ENCODE measurements at places on chromosomes 7 and 10.
A peak's percentile ranks its signal among the peaks of the same experiment; 100 is the strongest.

DNA sequence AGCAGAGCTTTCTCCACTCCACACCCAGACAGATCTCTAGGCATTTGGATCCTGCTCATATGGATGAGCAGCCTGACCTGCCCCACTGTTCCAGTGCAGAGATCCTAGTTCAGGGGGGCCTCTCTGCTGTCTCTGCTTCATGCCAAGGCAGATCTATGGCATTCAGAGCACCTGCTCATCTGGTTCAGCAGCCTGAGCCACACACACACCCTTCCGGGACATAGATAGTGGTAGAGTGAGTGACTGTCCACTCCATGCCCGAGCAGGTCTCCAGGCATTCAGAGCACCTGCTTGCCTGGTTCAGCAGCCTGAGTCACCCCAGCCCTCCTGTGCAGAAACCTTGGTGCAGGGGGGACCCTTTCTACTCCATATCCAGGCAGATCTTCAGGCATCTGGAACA lies 54.3 kb upstream of the ZNF800 start:
- H3K27me3 ChIP-seq, result peaks cover 46% of the 10 kb centered on the region
- no peak overlapping the region for H3K4me3 ChIP-seq
- DNase-seq, result no peak
- no peaks in the 10 kb centered on the region for H3K4me1 ChIP-seq
- no peak overlapping the region for H3K27ac ChIP-seq
- H3K36me3 ChIP-seq, result peaks cover 2% of the 10 kb centered on the region

DNA sequence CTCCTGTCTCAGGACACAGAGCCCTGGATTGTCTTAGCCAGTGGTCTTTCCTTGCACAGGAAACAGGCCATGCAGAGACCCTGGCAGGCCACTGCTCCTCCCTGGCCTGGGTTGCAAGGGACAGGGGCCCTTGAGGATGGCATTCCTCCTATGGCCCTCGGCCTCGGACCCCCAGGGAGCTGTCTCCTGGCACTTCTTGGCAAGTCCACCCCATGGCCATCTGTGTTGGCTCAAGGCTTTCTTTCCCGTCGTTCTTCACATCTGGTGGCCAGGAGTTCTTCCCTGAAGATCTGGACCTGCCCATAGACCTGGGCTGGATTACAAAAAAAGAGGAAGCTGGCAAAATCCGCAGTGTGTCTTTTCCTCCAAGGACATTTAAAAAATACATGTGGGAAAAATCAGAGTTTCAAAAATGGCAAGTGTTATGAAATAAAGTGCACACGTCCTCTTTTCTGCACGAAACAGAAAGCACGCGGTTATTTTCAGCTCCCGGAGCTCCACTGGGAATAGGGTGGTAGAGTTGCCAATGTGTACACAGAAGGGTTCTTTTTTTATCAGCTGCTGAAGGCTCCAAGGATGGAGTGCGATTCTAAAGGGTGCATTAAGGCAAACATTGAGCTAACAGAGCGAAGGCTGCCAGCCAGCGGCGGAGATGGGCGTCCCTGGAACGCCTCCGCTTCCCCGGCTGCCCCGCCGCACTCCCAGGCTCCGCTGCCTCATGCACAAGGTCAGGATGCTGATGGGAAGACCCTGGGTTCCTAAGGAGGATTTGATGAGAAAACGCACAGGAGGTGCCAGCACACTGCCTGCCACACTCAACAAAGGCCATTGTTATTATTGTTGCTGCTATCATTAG lies 62.8 kb upstream of the FAM20C start:
- H3K4me1 ChIP-seq, result peaks cover 3% of the 10 kb centered on the region
- no peaks in the 10 kb centered on the region for H3K36me3 ChIP-seq
- DNase-seq, result no peak
- no peak overlapping the region for H3K4me3 ChIP-seq
- no peaks in the 10 kb centered on the region for H3K27me3 ChIP-seq
- H3K27ac ChIP-seq, result peak overlapping the region; percentile 58

GRCh38 chr7:20133803-20134202 lies 83.4 kb downstream of the MACC1 start:
- no peak overlapping the region for H3K4me3 ChIP-seq
- peaks cover 11% of the 10 kb centered on the region for H3K4me1 ChIP-seq
- no peak overlapping the region for H3K27ac ChIP-seq
- no peaks in the 10 kb centered on the region for H3K27me3 ChIP-seq
- H3K36me3 ChIP-seq, result no peaks in the 10 kb centered on the region

DNA sequence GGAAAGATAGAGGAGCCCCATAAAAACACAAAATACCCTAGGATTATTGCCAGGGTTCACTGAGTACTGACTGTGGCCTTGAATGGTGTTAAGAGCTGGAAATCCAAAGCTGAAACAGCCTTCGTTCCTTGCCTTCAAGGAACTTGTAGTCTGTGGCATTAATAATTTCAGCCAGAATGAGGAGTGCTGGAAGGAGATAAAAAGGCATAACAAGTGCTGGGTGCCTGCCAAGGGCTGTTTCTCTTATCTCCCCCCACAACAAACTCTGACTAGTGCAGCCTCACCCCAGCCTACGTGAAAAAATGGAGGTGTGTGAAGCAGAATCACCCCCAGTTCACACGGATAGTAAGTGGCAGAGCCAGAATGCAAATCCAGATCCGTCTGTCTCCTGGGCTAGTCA lies 199.1 kb upstream of the LYZL2 start:
- H3K36me3 ChIP-seq, result no peaks in the 10 kb centered on the region
- no peaks in the 10 kb centered on the region for H3K27me3 ChIP-seq
- peaks cover 16% of the 10 kb centered on the region for H3K4me1 ChIP-seq

DNA sequence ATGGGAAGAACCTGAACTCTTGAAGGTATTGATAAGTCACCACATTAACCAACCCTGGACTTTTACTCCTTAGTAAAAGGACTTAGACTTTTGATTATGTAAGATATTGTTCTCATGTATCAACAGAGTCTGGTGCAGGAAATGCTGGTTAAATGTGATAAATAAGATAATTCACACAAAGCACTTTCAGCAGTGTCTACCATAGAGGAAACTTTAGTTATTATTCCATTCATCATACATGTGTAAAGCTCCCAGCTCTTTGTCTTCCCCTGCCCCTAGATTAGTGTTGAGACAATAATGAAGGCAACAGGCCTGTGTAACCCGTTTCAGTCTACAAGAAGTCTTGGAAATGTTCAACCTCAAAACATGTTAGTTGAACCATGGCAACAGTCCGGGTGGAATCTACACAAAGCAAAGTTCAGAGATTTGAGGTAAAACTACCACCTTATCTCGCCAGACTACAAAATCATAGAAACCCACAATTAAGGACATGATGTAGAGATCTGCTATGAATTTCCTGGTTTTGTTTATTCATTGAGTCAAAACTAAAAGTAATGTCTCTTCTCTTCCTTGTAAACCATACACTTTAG lies 109.9 kb upstream of the ADO start:
- H3K4me1 ChIP-seq, result peaks cover 26% of the 10 kb centered on the region
- H3K27ac ChIP-seq, result no peak overlapping the region
- peaks cover 10% of the 10 kb centered on the region for H3K36me3 ChIP-seq
- H3K27me3 ChIP-seq, result no peaks in the 10 kb centered on the region
- DNase-seq, result no peak

DNA sequence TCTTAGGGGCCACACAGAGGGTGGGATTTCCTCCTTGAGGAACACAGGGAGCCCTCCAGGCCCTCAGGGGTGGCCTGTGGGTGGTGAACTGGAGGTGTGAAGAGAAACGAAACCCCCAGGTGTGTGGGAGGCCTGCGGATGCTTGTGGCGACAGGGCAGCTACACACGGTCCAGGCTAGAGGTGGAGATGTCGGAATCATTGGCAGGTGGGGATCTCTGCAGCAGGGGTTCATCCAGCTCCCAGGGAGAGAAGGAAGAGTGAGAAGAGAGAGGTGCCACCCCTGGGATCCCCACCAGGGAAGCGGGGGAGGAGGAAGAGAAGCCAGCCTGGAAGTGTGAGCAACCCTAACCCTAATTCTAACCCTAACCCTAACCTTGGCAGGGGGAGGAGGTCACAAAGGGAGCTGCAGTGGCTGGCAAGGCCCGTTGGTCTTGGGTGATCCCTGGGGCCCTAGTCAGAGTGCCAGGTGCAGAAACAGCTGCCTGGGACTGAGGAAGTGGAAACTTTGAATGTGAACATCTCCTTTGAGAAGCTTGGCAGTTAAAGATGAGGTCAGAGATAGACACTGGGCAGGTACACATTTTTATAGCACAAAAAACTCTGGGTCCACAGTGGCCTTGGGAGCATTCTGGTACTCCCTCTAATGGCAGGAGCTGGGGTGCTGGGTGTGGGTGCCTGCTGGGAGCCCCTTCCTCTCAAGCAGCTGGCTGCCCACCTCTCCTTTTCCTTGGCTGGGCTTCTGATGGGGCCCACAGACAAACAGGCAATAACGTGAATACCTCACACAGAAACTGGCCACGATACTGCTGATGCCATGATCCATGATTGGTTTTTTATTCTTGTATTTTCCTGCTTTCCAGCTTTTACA lies 6.8 kb upstream of the AEBP1 start:
- no peaks in the 10 kb centered on the region for H3K36me3 ChIP-seq
- no peak overlapping the region for H3K4me3 ChIP-seq
- H3K27ac ChIP-seq, result peak overlapping the region; percentile 75
- DNase-seq, result no peak

All from neural crest cell (in vitro differentiated cells).